Globus pallidus (tissue), 1 donor: ENCODE measurements at places on chromosomes 2 and 18.

DNA sequence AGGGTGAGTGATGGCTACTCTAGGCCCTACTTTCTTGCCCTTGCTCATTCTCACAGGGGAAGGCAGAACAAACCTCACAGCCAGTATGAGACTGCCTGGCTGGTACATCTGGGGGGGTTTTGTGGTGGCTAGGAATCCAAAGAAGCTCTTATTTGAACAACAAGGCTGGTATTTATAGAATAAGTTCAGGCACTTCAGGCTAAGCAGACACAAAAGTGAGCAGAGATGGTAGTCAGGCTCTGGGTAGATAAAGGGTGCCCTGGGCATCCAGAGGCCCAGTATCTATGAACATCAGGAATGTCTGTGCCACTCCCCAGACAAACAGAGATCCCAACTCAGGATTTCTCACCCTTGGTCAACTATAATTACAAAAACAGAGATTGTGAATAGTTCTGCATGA is 57.2 kb upstream of the RTN4 start:
- no peak for DNase-seq

DNA sequence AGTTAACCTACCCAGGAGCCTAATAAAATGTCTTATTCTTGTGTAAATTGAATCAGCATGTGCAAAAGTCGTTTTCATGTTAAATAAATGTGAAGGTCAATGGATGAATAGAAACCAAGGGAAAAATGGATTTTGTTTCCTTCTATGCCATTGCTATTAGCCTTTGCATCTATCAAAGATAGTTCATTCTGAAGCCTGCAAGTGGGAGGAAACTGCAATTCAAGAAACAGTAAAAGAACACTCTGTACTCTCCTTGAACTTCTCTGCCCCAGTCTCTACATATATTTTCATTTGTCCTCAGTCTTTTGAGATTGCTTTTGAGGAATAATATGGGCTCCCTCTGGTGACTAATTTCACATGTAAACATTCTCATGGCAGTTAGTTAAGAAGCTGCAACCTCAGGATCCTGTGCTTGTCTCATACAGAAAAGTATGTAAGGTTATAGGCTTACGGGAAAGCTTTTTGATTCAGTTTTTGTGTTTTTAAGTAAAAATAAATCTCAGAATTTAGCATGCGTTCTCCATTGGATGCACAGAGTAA is 1590.0 kb upstream of the LRRTM1 start:
- DNase-seq = no peak

DNA sequence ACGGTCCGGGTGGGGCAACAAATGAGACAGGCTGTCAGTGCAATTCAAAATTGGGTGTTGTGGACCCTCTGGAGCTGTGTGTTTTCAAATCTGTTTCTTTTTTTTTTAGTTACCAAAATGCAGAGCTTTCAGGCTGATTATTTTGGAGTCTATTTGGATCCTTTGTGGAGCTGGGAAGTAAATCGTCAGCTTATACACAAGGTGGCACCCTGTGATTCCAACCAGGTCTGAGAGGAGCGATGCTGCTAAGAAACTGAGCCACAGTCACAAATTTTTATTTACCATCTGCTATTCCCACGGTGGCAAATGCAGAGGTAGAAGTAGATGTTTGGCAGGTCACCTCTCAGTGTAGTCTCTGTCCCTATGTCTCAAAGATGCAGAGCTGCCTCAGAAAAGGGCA is 3.8 kb upstream of the EPC2 start:
- DNase-seq = no peak

DNA sequence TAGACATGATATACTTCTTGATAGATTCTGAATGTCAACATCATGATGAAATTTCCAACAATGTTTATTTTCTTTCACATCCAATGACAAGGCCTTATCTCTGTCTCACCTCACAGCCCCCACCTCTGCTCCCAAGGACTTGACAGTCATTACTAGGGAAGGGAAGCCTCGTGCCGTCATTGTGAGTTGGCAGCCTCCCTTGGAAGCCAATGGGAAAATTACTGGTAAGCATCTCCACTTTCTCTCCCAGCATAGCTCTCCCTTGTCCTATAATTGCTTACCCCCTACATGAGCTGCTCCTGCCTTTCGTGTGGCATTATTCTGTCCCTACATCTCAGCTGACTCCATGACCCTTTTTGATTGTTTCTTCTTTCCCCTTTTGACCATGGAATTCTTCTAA is 821.8 kb downstream of the MBD2 start:
- no peak for DNase-seq

- no peak for DNase-seq
These were observed 59.6 kb downstream of the SPIRE1 start for GRCh38 chr18:12598181-12598930.

GRCh38 chr2:46164529-46165301 is 132.5 kb upstream of the EPAS1 start:
- DNase-seq = peak; percentile 48

- DNase-seq = peak; percentile 58
These were observed 50.6 kb upstream of the EML6 start for GRCh38 chr2:54672590-54673456.

DNA sequence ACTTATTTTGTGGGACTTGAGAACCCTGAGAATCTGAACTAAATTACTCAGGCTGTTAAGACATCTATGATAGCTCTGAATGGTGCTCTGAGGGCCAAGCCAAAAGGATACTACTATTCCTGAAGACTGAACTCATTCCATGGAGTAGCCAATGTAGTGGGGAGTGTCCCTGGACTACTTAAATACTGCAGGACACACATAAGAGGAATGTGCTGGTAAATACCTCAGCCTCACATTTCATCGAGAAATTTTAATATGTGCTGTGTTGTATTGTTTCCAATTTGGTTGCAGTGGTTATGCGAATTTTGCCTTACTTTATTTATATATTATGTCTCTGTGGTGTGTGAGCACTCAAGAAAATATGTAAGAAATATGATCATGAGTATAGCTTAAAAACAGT is 264.4 kb upstream of the FIGN start:
- DNase-seq = no peak

DNA sequence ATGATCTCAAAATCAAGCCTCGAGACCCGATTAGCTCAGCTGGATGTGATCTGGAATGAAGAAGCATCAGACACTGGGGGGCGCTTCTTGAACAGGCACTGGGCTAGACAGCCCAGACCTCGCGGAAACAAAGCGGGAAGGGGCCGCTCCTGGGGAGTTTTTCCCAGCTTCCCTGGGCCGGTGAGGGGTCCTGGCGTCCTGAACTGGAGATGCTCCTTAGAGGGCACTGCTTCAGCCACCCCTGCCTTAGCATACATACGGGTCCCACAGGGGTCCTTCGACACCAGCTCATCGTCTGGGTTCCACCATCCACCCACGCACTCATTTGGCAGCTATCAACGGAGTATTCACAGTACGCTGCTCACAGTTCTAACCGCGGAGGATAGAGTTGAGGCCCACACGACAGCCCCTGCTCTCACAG is 146.7 kb downstream of the TSN start:
- DNase-seq = no peak

DNA sequence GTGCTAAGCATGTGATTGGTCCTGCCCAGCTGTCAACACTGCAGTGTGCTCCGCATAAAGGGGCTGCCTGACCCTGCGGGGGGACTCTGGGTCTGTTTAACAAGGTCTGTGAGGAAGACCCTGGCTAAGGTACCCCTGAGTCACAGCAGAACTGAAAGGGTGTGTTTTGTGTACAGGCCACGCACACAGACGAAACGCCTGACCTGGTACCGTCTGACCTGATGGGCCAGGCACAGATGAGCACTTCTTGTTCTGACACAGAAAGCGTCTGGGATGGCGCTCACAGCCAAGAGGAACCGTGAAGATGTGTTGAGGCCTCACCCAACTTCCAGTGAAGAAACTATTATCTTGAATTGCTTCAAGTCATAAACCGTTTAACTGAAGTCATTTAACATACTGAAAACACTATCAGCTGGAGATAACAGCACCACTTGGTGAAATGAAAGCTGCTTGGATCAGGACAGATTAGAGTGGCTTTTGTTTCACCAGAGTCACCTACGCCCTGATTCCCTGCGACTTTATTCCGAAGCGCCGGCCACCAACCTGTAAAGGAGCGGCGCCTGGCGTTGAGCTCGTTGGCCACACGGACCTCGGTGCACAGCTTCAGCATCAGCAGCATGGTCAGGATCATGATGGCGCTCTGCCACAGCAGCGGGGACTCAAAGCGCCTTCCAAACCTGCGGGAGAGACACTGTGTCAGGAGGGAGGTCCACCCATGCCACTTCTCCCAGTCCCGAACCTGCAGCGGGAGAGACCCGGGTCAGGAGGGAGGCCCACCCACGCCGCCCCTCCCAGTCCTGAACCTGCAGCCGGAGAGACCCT is 8.5 kb downstream of the SLC66A2 start:
- DNase-seq = no peak

DNA sequence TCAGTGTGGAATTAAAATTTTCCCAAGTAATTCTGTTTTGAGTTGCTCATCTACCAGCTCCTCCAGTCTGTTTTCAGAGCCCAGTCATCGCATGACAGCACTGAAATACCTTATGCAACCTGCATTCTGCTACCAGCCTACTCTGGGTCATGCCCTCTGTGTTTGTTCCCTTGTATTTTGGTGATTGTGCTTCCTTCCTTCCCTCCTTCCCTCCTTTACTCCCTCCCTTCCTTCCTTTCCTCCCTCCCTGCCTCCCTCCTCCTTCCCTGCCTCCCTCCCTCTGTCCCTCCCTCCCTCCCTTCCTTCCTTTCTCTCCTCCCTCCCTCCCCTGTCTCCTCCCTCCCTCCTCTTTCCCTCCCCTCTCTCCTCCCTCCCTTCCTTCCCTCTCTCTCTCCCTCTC is 289.6 kb downstream of the CDH2 start:
- no peak for DNase-seq

DNA sequence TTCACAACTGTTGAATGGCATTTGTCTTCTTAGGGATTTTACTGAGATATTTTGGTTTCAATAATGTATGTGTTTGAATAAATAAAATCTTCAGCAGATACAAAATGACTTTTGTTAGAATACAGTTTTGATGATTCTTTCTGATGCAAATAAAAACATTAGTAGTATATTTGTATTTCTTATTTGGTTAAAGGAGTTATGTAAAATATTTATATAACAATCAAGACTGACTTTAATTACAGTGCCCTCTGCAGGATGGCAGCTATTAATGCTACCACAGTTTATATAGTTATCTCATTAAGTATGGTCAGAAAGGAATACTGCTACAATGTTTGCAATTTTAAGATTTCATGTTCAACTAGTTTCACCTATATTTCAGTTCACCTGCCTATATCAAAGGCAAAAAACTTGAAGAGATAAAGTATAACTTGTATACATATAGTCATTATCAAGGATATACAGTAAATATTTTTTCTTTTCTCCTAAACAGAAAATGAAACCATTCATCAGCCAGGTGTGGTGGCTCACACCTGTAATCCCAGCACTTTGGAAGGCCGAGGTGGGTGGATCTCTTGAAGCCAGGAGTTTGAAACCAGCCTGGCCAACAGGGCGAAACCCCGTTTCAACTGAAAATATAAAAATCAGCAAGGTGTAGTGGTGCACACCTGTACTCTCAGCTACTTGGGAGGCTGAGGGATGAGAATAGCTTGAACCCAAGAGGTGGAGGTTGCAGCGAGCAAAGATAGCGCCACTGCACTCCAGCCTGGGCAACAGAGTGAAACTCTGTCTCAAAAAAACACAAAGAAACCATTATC is 19.8 kb downstream of the ARL5A start:
- no peak for DNase-seq

DNA sequence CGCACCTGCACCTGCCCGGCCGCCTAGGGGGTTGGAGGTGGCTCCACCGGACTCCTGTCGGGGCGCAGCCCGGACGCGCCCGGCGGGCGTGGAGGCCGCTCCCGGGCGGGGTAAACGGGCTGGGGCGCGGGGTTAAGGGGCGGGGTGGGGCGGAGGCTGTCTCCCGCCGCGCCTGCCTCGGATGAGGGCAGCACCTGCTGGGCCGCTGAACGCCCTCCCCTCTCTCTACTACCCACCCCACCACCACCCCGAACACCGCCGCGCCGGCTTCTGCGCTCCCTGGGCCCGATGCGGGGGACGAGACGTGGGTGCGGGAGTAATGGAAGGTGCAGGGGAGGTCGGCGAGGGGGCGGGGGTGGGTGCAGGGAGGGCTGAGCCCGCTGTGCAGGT is 224.8 kb upstream of the ID2 start:
- no peak for DNase-seq

GRCh38 chr2:58930537-58930936 is 689.4 kb upstream of the FANCL start:
- peak; percentile 3 for DNase-seq

GRCh38 chr2:188551671-188552070 is 260.0 kb downstream of the GULP1 start:
- DNase-seq = no peak

- DNase-seq = no peak
These were observed 77.6 kb downstream of the AFF3 start for GRCh38 chr2:100064592-100065428.

DNA sequence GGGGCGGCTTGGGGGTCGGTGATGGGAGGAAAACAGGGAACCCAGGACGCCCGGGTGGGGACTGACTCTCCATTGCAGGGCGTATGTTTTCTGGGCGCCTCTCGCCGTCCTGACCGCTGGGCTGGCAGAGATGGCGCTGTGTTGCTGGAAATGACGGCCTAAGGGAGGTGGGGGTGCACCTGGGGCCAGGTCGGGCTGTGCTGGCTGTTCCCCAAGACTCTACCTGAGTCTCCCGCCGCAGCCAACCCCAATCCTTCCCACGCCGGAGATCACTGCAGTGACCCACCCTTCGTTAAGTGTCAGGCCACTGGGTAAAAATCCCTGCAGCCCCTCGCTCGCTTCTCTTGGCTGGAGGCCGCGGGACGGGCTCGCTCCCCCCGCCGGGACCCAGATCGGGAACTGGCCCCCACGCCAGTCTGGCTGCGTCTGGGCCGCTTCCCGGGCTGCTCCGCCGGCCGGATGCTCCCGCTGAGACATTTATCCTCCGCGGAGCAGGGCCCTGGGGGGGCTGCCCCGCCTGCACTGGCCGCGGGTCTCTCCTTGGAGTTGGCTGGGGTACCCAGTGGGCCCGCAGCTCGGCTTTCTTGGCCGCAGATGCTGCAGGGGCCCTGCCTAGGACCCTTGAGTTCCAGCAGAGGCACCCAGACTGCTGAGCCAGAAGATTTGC is 7.8 kb upstream of the ARMC9 start:
- DNase-seq = peak; percentile 23

DNA sequence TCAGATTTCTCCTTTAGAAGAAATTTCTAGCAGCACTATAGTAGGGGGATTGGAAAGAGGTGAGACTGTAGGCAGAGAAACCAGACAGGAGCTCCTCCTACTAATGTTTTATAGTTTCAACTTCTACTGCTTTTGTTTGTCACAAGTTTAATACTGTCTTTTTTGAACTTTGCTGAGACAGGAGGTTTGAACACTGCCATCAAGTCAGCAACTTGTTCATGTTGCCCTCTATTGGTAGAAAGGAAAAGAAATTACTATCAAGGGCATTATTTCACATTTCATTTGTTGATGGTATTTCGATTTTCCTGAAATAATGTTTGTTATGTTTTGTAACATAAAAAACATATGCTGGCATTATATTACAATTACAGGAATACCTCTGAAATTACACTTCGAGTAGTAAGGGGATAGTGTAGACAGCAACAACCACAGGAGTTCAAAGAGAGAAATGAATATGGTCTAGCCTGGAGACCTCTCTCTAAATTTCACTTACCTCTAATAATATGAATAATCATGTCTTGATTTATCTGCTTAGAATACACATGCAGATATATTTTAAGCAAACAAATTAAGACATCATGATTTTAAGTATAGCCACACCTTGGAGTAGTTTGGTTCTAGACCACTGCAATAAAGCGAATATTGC is 12.4 kb upstream of the CCDC88A start:
- no peak for DNase-seq
